CD4-positive, alpha-beta memory T cell (primary cell): ENCODE measurements at places on chromosomes 7 and 10. TPM values are rescaled to one million over a fixed set of nuclear protein-coding genes. Genes with fewer than 3 reads are reported as not detected.

Gene GRID1
- total RNA-seq: not detected

Gene NFKB2
- total RNA-seq: 146 TPM

Gene GPR85
- not detected for total RNA-seq

Gene ANKRD1
- not detected for total RNA-seq

Gene SUGCT
- total RNA-seq: 4.4 TPM

Gene BCCIP
- total RNA-seq: 40.7 TPM

Gene PAPSS2
- 0.73 TPM for total RNA-seq

Gene OGDH
- total RNA-seq: 126 TPM

Gene TRPV6
- total RNA-seq: not detected

Gene JMJD1C
- total RNA-seq: 113 TPM

Gene GET4
- total RNA-seq: 51.6 TPM

GRCh38 chr10:15620836-15621515 lies 98.7 kb downstream of the ITGA8 start:
- DNase-seq: no peak

GRCh38 chr7:98213296-98213887 lies 2.2 kb downstream of the BHLHA15 start:
- DNase-seq: no peak

GRCh38 chr10:30831426-30831825 lies 200.2 kb downstream of the ZNF438 start:
- DNase-seq: no peak

DNA sequence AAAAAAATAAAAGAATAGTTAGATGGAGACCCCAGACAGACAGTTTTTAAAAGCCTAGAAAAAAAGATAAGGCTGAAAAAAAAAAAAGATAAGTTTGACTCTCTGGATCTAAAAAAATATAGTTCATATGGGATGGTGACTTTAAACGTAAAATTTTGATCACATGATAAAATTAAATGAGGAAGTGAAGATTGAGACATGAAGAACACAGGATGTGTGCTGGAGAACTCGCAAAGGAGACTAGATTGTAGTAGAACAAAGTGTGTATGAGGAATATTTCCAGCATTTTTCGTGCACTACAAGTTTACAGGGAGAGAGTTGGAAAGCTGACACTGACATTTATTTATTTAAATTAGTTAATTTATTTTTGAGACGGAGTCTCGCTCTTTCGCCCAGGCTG lies 286.4 kb downstream of the PRPF18 start:
- DNase-seq: no peak

DNA sequence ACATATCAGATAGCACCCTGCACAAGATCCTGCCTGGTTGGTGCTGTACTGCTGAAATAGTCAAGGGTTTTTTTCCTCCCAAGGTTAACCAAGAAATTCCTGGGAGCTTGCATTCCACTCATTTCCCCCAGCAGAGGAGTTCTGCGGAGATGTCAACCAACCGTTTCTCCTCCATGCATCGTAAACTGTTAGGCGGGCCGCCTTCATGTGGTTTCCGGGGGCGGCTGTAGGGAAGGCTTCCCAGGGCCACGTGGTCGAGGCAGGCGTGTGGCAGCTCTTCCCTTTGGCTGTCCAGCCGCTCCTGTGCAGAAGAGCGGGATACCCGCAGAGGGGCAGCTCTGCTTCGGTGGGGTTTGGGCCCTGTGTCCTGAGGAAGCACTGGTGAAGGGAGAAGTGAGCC lies 113.7 kb downstream of the RGS10 start:
- no peak for DNase-seq

DNA sequence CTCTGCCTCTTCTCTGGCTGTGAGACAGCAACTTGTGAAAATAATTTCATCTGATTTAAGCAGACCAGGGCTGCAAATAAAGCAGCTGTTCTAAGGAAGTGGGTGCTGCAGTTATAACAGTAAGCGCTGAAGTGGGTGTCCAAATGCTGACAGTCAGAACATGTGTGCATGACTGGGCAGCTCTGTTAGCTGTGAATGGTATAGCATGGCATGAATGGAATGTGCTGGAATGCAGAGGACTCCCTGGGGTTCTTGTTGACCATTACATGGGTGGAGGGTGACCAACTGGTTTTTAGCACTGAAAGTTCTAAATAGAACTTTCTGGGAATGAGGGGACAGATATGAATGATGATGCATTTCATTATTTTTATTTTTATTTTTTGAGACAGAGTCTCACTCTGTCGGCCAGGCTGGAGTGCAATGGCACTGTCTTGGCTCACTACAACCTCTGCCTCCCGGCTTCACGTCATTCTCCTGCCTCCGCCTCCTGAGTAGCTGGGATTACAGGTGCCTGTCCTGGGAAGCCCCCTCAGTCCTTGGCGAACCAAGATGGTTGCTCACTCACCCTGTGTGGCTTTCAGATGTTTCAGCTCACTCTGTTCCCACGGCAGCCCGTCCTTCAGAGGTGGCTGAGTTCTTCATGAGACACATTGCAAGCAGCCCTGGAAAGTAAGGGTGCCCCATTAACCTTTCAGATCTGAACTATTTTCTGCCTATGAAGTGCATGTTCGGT lies 319.8 kb upstream of the PHYHIPL start:
- DNase-seq: no peak

- DNase-seq: no peak
Measured at GRCh38 chr7:48245751-48246472, 74.7 kb downstream of the ABCA13 start.

DNA sequence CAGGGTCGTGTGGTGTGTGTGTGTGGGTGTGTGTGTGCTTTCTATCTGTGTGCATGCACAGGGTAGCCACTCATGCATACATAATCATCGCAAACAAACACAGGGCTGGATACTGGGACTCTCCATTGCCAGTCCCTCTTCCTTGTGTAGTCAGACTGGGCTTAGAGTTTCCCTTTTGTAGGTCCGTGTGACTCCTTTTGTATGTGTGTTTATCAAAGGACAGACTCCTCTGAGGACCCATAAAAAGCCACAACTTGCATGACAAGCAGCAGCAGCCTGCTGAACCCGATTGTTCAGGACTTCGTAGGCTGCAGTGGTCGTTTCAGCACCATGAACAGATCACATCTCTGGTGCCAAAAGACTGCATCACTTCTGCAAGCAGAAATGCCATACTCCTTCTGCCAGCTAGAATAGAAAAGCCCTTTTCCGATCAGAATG lies 895 bp downstream of the VSTM2A start:
- no peak for DNase-seq

DNA sequence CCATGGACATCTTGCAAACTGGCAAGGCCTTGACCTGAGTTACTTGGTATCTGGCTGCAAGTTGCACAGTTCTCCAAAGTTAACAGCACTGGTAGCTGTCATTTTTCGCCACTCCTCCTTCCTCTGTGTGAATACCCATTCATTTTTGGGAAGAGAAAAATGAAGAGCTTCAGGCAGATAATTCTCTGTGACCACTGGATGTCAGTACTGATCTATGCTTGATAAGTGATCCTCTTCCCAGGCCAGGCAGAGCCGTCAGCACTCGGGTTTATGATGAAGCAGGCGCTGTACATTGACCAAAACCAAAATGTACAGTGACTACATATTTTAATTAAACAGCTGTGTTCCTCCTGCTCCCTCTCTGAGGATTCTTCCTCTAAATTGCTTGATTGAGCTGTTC lies 55.9 kb upstream of the PDZD8 start:
- DNase-seq: no peak

DNA sequence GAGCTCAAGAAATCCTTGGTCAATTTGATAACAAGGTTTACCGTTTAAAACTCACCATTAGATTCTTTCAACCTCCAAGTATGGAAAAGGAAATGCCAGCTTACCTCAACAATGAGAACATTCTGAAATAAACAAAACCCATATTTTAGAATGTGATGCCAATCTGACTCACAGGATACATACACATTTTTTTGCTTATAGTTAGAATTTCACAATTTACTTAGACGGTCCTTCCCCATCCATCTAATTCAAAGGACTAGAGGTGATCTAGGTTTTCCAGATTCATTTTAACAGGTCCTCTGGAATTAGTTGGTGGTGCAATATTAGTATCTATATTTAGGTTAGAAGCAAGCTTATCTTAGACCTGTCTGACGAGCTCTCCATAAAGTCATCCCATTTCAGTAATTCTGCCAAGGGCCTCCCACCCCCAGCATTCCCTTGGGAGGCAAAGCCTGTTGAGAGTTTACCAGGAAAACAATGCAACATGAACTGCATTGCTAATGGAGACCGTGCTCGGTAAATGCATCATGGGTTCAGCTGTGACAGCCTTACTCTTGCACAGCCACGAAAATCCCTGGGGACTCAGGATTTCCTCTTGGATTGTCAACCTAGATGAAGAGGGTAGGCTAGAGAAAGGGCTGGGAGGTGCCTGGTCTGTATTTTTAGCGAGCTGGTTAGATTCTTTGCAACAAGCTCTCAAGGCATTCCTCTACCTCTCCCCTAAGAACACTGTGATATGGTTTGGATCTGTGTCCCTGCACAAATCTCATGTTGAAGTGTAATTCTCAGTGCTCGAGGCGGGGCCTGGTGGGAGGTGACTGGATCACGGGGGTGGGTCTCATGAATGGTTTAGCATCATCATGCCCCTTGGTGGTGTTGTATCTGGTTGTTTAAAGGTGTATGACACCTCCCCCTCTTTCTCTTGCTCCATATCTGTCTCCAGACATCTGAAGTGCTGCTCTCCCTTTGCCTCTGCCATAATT lies 93.8 kb downstream of the PRTFDC1 start:
- DNase-seq: no peak

GRCh38 chr7:130144312-130145171 lies 60.7 kb downstream of the TMEM209 start:
- no peak for DNase-seq

GRCh38 chr7:91514591-91514990 lies 250.4 kb downstream of the FZD1 start:
- no peak for DNase-seq

DNA sequence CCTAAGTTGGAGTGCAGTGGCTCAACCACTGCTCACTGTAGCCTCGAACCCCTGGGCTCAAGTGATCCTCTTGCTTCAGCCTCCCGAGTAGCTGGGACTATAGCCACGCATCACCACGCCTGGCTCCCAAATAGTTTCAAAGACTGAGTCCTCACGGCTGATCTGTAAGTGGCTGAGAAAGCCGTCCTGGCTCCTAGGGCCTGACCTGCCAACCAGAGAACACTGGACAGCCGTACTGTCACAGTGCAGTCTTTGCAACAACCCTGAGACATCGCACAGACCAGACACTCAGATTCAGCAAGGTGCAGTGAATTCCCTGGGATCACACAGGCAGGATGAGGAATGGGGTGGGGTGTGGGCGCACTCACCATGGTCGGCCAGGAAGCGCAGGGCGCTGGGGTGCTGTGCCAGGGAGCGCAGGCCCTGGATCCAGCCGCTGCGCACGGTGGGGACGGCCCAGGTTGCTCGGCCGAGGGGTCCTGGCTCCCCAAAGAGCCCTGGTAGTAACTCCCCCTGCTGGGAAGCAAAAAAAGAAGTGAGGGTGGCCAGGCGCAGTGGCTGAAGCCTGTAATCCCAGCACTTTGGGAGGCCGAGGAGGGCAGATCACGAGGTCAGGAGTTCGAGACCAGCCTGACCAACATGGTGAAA lies 10.7 kb downstream of the BRAT1 start:
- DNase-seq: no peak

DNA sequence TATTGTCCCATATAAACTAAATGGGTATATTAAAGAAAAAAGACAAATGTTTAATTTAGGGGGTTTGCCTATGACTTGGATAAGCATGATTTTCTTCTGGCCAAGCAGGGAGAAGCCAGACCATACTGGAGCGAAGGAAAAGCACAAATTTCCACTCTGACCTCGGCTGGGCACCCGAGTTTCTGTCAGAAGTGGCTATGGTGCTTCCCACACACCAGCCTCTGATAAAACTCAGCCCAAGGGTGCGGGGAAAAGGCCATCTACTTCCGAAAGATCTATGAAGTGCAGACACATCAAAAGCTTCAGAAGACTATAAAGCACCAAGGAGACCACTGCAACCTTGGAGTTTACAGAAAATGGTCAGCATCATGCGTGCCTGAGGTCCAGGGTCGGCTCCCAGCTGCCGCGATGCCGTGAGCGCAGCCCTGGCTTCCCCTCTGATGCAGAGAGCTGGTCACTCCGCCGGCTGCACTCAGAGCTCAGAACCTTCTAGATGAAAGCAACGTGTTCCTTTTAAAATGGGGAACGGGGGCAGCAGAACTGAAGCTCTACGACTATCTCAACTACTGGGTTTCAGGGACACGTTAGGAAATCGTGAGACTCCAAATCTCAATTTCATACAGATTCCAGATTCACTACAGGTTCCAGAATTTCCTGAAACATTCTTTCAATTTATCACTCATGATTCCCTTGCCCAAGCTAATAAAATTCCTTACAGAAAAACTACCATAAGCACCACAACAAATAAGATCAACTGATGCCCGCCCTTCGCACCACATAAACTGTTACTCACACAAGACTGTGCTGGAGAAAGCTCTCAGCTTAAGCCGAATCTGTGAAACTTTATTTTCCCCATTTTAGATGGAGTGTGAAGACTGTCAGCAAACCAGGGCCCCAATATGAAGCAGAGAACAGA lies 84.5 kb downstream of the DIP2C start:
- DNase-seq: no peak

- no peak for DNase-seq
Measured at GRCh38 chr7:85669225-85669624, 482.4 kb upstream of the SEMA3D start.

DNA sequence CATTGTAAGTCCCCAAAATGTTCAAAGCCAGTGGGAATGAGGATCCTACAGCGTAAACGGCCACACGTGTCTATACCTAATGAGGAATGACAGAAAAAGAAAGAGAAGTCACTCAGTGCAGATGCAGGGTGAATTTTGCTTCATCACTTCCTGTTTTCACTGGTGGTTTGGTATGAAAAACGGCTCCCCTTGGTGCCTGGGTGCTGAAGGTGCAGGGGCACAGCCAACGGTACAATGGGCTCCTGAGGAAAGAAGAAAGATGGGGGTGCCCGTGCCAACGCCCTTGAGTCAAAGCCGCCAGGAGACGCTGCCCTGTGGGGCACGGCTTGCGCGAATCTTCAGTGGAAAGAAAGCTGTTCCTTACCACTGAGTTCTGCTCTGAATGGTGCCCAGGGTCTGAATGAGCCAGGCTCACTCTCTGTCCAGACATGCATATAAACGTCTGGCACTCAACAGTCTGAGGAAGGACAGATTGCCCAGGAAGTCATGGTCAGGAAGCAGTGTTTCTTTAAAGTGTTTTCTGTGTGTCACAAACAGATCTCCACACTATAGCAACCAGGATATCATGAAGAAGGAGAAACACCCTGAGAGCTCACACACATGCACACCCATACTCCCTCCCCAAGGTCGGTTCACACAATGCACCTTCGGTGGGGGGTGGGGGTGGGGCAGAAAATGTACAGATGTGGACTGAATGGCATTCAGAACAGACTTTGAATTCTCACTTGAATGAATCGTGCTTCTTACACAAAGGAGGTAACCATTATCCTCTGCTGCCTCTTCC lies 105.8 kb downstream of the ELMO1 start:
- peak; percentile 89 for DNase-seq

GRCh38 chr7:74454021-74454924 lies 567 bp downstream of the GTF2IRD1 start:
- no peak for DNase-seq
